ENCODE measurements at places on chromosomes 6 and 20.

DNA sequence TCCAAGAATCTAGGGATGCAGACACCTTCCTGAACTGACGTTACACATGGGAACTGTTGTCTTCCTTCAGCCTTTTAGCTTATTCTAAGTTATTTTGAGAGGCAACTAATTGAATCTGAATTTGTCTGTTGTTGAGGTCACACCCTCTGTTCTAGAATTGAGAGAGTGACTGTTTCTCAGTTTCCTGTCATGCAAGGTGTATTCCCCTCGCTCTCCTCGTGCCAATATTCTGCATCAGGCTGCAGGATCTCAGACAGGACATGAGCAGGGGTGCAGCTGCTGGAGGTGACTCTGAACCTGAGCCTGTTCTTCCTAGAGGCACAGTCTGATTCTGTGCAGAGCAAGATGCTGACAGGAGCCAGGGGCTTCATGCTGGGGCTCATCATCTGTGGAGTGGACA is 52.5 kb downstream of the HLA-DPB1 start:
- no peak for DNase-seq

- no peak for DNase-seq
Observed at GRCh38 chr6:73606428-73606827, 47.4 kb downstream of the SLC17A5 start.

- no peak for DNase-seq
Observed at GRCh38 chr6:155771822-155772221, 316.2 kb upstream of the NOX3 start.

GRCh38 chr6:35044145-35044745 is 96.9 kb downstream of the TCP11 start:
- no peak for DNase-seq

DNA sequence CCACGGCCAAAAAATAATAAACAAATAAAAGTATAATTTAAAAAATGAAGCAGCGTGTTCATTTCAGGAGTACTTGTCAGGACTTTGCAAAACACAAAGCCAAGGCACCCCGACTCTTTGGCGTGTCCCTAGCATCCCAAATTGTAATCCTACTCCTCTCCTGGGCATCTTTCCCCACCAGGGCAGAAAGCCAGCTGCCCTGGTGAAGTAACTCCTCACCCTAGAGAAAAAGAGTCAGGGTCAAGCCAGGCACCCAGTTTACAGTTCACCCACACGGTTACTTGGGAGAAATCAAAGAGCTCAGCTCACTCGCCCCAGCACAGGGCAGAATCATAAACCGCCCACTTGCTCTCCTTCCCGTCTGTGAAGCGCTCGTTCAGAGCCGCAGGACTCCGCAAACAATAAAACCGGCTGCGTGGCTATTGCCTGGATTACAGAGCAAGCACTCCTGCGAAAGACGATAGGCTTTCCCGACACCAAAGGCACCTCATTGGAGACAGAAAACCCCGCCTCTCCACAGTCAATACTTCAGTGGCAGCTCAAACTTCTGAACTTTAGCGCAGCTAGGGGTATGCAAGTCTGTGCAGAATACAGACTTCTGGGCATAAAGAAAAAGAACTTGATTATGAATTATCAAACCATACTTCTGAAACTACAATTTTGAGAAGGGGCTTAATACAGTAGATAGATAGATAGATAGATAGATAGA is 73.0 kb upstream of the NHSL1 start:
- DNase-seq, result no peak

DNA sequence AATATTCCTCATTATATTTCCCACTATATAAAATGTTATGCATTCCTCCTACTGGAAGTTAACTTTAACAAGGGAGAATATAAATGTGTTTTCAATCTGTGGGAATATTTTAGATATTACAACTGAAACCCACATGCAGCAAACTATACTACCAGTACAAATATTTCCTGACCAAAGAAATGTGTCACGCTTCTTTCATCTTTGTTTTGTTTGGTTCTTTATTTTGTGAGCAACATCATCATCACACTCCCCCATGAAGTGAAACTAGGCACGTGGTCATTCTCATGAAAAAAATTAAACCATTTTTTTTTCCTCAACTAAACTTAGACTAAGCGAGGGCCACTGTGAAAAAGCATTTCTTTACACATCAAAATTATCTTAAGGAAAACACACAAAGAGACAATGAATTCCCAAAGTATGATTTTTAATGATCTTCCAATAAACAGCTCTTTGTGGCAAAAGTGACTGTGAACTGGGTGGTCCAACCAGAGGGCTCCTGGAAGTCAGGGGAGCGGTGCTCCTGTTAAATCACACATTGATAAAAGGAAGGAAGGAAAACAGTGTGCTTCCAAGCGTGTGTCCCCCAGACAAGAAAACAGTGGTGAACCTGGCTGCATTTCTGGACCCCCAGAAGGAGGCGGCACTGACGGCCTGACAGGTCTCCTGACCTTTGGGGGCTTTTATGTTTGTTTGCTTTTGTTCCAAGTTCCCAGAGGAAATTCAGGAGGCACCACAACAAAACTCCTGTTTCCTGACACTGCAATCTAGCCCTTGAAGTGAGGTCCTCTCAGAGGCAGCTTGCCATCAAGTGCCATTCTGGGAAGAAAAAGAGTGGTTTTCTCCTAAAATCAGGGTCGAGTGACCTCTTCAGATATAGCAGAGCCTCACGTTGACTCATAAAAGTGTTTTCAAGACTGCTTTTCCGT is 166.8 kb upstream of the FOXQ1 start:
- no peak for DNase-seq

DNA sequence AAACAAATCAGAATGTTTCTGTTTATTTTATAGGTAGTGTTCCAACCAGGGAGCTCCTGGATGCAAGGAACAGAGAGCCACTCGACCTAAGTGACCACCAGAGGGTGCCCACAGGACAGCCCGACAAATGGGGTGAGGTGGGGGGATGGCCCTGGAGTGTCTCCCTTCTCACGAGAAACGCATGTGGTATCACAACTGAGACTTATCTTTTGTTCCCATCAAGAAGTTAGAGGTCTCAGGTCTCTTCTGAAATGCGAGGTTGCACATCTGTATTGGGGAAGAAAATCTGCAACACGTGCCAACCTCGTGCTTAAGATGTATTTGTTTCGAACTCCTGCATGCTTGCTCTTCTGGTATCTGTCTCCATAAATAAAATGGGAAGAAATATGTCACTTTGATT is 104.0 kb downstream of the ISM1 start:
- DNase-seq, result no peak

- DNase-seq, result no peak
Observed at GRCh38 chr6:87575423-87575822, 14.4 kb downstream of the RARS2 start.

DNA sequence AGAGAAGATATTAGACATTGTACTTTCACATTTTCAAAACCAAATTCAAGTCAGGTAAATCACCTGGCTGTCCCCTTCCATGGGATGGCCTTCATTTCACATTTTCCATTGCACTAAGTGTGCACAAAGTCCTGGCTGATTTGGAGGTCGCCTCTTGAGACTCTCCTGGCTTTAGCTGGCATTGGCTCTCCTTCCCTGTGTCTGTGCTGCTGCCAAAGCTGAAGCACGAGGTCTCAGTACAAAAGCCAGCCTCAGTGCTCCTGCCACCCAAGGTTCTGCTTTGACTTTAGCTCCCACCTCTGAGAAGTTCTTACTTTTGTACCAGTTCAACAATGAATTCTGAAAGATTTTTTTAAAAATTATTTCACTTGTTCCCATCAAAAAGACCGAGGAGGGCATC is 289.2 kb upstream of the CNR1 start:
- DNase-seq, result no peak

DNA sequence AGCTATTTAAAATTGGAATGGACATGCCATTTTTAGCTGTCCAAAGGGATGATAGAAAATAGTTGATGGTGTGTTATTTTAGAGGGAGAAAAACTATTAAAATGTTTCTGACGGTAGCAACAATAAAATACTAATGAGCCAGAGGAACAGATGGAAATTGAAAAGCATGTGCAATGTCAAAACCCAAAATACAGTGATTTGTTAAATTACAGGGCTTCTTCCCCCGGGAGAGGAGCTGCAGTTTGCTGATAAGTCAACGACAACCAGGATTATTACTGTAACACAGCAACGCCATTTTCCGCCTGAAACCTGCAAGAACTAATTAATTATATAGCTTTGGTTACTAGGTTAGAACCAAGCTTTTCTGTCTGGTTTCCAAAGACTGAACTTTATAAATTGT is 179.6 kb upstream of the SPTLC3 start:
- no peak for DNase-seq

DNA sequence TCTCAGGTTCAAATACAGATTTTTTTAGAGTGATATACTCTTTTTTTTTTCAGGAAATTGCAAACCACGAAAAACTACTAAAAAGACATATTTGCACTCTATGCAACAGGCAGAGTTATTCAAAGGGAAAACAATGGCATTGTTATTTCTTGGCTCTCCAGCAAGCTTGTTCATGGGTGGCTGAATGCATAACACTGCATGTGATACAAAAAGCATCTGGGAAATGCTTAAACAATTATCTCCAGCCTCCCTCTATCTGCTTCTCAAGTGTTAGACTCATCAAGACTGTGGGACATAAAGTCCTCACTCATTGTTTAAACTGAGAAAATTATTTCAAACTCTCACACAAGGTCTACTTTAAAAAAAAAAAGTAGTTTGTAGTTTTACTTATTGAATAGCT is 7.3 kb upstream of the COL12A1 start:
- DNase-seq, result no peak

GRCh38 chr6:89290401-89291155 is 24.5 kb downstream of the GABRR2 start:
- DNase-seq, result no peak

GRCh38 chr20:24543168-24543567 is 73.7 kb downstream of the SYNDIG1 start:
- DNase-seq, result no peak

DNA sequence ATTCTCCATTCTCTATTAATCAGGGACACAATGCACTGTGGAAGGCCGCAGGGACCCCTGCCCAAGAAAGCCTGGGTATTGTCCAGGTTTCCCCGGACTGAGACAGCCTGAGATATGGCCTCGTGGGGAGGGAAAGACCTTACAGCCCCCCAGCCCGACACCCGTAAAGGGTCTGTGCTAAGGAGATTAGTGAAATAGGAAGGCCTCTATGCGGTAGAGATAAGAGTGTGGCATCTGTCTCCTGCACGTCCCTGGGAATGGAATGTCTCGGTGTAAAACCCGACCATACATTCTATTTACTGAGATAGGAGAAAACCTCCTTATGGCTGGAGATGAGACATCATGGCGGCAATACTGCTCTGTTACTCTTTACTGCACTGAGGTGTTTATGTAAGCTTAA is 15.7 kb upstream of the EIF2S2 start:
- DNase-seq, result no peak

DNA sequence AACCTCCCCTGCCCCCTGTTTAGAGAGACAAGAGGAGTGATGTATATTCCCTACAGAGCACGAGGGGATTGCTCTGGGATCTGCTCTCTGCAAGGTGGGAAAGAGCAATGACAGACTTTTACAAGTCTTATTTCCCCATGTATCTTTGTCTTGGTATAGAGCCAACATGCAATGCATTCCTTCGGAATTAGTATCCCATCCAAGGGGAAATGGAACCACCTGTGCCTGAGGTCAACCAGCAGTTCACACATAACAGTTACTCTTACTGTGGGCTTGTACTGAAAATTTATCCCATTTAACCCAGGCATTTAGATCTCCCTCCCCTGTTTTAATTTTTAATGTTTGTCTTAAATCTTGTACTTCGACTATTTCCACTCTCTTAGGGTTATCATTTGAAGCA is 250.4 kb downstream of the C6orf118 start:
- no peak for DNase-seq

GRCh38 chr20:35467339-35468224 is 12.2 kb downstream of the CEP250 start:
- no peak for DNase-seq

DNA sequence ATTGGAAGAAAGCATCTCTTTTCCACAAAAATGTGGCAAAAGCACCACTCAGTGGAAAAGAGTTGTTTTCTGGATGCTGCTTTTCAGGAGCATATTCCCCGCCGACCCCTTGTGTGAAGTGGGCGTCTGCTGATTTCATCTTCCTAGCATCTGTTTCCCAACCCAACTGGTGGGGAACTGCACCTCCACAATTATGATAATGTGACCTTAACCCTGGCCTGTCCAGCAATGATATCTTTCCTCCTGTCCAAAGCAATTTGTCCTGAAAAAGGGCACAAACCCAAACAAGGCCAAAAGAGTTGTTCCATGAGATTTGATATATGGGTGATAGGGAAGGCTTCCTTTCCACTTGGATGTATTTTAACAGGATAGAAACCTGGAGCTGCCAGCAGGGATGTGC is 7.3 kb upstream of the SMIM8 start:
- DNase-seq, result no peak

GRCh38 chr6:5520796-5521195 is 259.5 kb downstream of the FARS2 start:
- DNase-seq, result no peak

DNA sequence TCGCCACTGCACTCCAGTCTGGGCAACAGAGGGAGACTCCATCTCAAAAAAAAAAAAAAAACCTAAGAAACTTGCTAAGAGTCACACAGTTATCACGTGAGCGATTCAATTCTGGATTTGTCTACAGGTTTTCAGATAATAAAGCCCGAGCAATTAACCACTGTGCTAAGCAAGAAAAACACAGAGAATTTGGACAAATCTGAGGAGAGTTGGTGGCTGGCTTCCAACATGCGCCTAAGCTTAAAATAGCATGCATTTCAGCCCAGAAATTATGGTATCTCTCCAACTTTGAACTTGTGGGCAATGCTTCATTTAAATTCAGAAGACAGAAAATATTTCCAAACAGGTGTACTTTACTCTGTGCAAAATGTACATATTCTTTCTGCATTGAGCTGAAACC is 232.9 kb downstream of the TSHZ2 start:
- DNase-seq, result no peak

DNA sequence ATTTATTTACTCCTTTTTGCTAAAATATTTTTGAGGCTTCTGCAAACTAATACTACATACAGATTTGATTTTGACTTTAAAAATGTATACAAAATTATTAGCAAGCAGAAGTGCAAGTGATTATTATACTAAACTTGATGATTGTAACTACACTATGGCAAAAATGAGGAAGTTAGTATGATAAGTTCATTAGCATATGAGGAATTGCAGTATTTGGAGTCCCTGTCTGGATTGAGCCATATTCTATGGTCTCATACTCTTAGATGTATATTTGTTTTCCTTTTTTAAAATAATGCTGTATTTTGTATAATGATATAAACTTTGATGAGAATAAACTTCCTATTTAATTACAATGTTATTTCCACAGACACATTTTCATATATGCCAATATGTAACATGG is 13.9 kb downstream of the CRISP3 start:
- no peak for DNase-seq

DNA sequence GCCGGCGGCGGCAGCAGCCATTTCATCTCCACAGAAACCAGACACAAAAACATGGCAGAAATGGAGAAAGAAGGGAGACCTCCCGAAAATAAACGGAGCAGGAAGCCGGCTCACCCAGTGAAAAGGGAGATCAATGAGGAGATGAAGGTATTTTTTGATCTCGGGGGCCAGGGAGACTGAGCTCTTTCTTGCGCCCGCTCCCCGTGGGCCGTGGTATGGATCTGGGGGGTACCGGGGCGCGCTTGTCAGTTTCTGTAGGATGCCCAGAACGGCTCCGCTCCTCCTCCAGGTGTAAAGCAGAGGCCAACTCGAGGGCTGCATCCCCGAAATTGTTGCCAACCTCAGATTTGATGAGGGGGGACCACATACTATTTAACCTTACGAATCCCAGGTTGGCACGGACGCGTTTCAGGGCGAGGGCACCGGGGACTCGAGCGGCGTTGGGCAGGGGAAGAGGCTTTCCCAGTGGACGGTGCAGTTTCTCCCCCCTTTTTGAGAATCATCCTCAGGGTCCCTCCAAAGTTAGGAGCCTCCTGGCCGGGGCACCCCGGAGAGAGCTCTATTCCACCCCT is 735 bp downstream of the SOBP start:
- no peak for DNase-seq

Data from stimulated activated CD4-positive, alpha-beta T cell treated with anti-CD3 and anti-CD28 coated beads, Interleukin-1b, Interleukin-23, amount 100 ng/mL, for 1 hour (primary cell).